Right renal cortex interstitium (tissue), 3 donors: ENCODE measurements at places on chromosomes 7 and 10. TPM values are rescaled to one million over a fixed set of nuclear protein-coding genes. Genes with fewer than 3 reads are reported as not detected.

GRCh38 chr10:17206210-17206709, 4.8 kb upstream of the TRDMT1 start:
- no peak for DNase-seq

GRCh38 chr10:52100011-52100547, 214.0 kb upstream of the DKK1 start:
- no peak for DNase-seq

DNA sequence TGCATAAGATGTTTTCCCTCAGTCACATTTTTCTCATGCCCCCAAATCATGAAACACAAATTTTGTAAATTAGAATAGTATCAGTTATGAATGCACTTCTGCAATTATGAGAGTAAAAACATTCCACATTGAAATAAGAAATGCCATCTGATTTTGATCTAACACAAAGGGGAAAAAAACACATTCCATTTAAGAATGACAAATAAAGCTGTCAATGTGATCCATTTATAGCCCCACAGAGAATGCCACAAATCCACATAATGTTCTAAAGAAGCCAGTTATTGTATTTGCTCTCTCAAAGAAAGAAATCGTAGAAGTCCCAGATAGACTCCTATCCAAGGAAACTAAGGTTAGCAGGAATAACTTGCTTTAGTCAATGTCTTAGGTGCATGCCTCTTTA, 48.7 kb upstream of the RHOBTB1 start:
- DNase-seq: no peak

GRCh38 chr10:102669206-102670064, 25.2 kb downstream of the TRIM8 start:
- no peak for DNase-seq

DNA sequence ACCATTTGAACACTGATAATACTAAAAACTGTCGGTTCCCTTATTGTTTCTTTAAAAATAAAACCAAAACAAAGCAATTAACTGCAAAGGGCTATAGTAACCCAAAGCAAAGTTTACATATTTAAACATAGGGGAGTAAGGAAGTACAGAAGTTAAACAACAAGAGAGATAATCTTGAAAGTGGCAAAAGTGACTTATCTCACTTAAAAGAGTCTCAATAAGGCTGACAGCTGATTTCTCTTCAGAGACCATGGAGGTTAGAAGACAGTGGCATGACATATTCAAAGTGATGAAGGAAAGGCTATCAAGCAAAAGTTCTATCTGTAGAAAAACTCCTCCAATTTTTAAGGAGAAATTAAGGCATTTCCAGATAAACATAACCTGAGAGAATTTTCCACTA, 233.5 kb upstream of the HDAC9 start:
- DNase-seq: no peak

DNA sequence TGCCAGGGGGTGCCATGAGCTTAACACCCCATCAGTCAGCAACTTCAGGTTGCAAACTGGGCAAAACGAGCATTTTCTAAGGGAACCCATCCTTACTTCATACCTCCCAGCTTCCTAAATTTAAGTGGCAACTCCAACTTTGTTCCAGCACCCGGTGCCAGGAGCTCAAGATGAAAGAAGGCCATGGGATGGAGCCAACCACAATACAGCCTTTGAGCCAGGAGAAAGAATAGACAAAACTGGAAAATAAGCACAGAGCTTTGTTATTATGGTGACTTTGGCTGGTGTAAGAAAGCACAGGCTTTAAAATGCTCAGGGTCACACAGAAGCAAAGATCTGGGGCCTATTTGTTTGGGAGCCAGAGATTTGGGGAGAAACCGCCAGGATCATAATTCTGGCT, 388.7 kb upstream of the MGMT start:
- DNase-seq: no peak

DNA sequence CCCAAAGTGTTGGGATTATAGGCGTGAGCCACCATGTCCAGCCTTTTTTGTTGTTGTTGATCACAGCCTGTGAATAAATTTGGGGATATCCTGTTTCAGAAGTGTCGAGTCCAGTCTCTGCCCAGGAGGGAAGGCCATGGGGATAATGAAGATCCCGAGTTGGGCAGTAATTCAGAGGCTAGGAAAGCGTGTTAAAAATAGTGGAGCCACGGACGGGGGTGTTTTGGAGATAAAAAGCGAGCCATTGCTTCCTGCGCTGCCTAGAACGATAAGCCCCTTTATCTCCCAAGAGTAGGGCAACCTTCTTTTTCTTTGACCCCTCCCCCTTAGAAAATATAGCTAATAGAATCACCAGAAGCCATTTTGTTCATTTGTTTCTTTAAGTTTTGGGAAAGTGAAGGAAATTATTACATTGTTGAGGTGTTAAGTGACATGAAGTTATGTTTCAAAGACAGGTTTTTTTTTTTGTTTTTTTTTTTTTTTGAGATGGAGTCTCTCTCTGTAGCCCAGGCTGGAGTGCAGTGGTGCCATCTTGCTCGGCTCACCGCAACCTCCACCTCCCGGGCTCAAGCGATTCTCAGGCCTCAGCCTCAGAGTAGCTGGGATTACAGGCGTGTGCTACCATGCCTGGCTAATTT, 43.3 kb downstream of the IL15RA start:
- no peak for DNase-seq

DNA sequence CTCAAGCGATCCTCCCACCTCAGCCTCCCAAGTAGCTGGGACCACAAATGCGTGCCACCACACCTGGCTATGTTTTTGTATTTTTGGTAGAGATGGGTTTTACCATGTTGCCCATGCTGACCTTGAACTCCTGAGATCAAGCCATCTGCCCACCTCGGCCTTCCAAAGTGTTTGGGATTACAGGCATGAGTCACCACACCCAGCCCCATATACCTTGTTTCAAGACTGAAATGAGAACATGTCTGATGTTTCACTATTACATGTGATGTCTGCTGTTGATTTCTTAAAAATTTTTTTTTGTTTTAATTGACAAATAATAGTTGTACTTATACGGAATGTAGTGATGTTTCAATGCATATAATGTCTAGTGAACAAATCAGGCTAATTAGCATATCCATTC, 14.5 kb downstream of the KLHL7 start:
- DNase-seq: no peak

DNA sequence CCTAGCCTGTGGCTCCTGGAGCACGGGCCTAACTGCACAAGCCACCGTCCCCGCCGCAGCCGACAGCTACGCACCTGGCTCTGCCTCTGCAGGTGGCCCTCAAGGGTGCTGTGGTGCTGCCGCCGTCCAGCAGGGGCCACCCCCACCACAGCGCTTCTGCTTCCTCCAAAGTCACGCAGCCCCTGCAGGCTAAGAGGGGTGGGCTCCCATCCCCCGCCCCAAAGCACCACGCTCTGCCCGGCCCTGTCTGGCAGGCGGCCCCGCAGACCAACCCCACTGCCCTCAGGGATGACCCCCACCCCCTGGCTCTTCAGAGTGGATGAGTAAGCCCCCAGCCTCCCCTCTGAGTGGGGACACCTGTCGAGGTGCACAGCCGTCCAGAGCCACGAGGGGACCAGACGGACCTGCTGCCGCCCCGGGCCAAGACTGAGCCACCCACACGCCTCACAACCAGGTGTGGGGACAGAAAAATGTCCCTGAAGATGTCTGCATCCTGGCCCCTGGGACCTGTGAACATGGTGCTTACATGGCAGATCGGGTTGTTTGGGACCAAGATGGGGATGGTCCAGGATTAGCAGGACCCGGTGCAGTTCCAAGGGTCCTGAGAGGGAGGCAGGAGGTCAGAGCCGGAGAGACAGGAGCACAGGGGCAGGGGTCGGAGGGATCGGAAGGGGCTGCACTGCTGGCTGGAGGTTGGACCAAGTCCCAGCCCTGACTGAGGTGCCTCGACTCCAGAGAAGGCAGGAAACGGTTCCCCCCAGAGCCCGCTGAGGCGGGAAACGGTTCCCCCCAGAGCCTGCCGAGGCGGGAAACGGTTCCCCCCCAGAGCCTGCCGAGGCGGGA, 9.0 kb upstream of the ADAP1 start:
- DNase-seq: no peak

GRCh38 chr7:105723572-105723971, 142.3 kb upstream of the EFCAB10 start:
- DNase-seq: no peak

- no peak for DNase-seq
These were observed 179.8 kb downstream of the CXCL12 start for GRCh38 chr10:44205067-44205466.

DNA sequence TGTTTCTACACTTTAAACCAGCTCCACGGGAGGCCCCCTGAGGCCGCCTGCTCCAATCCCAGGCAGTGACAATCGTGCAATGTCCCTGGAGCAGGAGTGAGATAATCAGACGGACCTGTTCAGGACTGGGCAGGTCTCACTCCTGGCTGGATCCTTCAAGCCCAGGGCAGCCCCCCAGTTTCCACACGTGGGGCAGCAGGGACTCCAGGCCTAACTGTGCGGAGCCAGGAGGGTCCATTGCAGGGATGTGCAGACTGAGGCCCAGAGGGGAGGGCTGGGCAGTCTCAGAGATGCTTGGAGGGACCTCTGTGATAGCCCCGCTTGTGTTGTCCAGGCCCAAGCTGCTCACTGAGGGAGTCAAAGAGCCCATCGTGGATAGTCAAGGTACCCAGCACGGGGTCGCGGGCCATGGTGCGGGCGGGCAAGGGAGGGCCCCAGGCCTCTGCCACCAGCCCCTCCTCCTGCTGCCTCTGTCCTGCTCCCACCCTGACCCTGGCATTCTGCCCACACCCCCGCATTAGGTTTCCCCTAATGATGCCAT, 110.5 kb upstream of the KCTD7 start:
- no peak for DNase-seq

TAF3 gene
- 11.4 TPM for polyA plus RNA-seq

WNT8B gene
- 0.91 TPM for polyA plus RNA-seq

ADAP1 gene
- 10.6 TPM for polyA plus RNA-seq

EIF4EBP2 gene
- polyA plus RNA-seq: 88.8 TPM

LOXL4 gene
- polyA plus RNA-seq: 3.6 TPM

ZNF277 gene
- polyA plus RNA-seq: 45.1 TPM
